Pancreas (tissue), 10 donors: ENCODE measurements at places on chromosomes 3 and 15. TPM values are rescaled to one million over a fixed set of nuclear protein-coding genes. Genes with fewer than 3 reads are reported as not detected.

TMEM39A gene
- 19.4 TPM for total RNA-seq

LRRIQ4 gene
- total RNA-seq = not detected

VPS13C gene
- 28.8 TPM for total RNA-seq

GASK1A gene
- 2.5 TPM for total RNA-seq

CLK3 gene
- 26.7 TPM for total RNA-seq

GOLGA8M gene
- total RNA-seq = 0.69 TPM

P3H2 gene
- total RNA-seq = 4.6 TPM

NMB gene
- total RNA-seq = 2.9 TPM

MYO1E gene
- total RNA-seq = 24.1 TPM

CADM2 gene
- total RNA-seq = 0.47 TPM

EIF4E3 gene
- total RNA-seq = 13.2 TPM

SAMMSON gene
- total RNA-seq = not detected

DNA sequence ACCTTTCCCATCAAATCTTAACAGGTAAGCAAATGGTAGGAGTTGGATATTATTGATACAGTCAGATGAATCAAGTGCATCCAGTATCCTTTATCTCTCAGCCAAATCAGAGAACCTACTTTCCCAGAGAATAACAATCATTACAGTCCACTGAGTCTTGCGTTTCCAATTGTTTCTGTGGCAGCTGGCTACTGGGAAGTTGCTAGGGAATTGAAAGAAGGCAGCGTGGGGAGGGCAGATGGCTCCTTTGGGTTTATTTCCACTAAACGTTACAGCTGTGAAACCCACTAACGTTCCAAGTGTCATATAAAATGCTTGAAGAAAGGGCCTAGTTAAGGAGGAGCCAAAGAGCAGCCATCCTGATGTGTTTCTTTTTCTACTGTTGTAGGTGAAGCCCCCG lies 78.4 kb downstream of the WDR72 start:
- no peak for DNase-seq

DNA sequence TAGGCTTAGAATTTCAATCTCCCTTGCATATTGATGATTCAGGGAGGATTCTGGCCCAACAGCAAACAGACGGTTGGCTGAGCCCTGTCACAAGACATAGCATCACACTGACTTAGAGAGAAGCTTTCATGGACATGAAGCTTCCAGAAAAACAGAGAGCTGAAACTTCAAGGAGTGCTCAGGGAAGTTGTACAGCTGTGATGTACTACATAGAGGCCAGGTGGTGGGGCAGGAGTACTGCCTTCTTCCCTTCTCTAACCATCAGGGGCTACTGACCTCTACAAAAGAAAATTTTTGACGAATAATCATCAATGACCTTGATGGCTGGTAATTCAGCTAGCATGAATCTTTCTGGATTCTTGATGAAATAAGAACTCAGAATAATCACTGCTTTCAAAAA lies 378.5 kb downstream of the ERC2 start:
- no peak for DNase-seq

- no peak for DNase-seq
These were observed 397.8 kb downstream of the IGSF11 start for GRCh38 chr3:118636841-118637240.

DNA sequence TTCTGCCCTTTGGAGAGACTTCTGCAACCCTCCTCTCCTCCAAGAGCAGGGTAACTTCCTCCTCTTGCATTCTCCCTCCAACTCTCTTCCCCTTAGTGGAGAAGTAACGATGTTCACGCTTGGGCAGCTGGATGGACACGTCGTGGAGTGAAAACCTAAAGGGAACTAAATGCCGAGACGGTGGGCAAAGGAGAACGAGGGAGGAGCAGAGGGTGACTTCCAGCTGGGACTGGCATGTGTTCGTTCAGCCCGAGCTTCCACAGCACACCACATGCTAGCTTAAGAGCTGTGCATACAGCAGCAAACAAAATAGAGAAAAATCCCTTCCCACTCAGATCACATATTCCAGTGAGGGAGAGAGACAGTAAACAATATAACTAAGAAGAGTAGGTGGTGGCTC lies 179.8 kb downstream of the SLCO3A1 start:
- no peak for DNase-seq

DNA sequence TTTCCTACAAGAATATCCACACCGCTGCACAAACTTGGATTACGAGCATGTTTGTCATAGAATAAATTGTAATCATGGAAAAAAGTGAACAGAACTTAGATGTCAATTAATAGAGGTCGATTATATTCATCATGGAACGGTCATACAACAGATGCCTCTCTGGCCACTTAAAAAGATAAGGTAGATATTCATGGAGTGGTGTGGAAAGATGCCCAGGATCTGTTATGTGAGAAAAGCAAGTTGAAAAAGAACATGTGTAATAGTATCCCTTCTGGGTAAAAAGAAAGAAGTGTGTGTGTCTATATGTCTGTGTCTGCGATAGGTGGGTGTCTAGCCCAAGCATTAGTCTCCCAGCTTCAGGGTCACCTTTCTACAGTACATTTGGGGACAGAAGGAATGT lies 113.3 kb downstream of the ANP32A start:
- no peak for DNase-seq

- peak; percentile 67 for DNase-seq
These were observed at the start of gene CSPG4 for GRCh38 chr15:75712668-75713337. CSPG4 (minus strand) TSS chr15:75712848; CDS start chr15:75712755, 93 bp downstream.

- no peak for DNase-seq
These were observed 12.0 kb downstream of the NFKBIZ start for GRCh38 chr3:101861212-101861788.

DNA sequence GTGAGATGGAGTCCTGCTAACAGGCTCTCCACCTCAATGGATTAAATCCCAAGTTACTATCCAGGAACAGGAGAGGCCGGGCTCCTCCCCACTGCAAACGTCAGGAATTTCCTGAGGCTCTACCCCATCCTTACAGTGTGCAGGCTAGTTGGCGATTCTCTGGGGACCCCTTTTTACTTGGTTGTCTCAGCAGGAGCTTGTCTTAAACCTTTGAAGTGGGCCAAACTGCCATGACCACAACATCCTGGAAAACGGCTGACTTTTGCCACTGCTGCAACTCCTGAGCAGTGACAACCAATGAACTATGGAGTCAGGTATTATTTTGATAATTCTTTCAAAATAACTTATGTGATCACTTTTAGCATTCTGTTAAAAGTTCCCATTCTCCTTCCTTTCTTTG lies 440.9 kb upstream of the CCDC54 start:
- DNase-seq = no peak

DNA sequence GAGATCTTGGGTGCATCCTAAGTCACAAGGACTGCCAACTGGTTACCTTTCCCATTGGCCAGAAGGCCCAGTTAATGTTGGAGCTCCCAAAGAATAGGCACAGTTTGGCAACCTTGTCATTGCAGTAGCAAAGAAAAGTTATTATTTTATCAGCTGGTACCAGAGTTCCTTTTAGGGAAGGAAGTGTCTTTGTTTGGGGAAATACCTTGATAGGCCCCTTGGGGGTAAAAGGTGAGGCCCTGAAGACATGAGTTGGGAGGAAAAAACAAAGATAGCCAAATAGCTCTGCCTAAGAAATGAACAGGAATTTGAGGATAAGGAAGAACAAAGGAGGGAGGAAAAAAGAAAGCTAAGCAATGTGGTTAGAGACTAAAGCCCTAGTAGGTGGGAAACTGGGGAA lies 85.8 kb downstream of the ANP32A start:
- no peak for DNase-seq

GRCh38 chr3:155262295-155262694 lies 31.2 kb downstream of the STRIT1 start:
- DNase-seq = no peak

- DNase-seq = no peak
These were observed 307.9 kb upstream of the RBMS3 start for GRCh38 chr3:28972921-28973320.

- peak; percentile 75 for DNase-seq
These were observed 23.0 kb upstream of the ANP32A start for GRCh38 chr15:68843425-68844311.

DNA sequence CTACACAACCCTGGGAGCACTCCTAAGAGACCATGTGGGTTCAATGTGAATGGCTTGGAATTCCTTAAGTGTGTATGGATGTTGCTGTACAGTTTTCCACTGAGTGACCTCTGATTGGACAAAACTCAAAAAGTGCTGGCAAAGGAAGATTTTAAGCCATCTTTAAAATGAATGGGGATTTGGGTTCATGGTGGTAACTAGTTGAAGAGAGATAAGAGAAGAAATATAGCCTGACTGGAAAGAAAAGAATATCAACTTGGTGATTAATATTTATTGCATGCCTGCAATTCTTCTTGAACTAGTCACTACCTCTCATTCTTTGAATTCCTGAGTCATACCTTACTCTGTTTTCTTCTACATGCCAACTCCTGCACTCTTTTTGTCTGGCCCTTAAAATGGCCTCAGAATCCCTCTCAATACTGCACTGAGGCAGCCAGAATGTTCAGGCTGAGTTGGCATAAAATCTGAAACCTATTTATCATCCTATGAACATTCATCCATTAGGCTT lies 124.7 kb downstream of the RPL22L1 start:
- DNase-seq = no peak

- DNase-seq = no peak
These were observed 230.2 kb upstream of the HES1 start for GRCh38 chr3:193905541-193906396.

- no peak for DNase-seq
These were observed 8.2 kb downstream of the NPAP1 start for GRCh38 chr15:24683736-24684135.

- DNase-seq = no peak
These were observed 166.6 kb downstream of the BBX start for GRCh38 chr3:107689355-107689754.

DNA sequence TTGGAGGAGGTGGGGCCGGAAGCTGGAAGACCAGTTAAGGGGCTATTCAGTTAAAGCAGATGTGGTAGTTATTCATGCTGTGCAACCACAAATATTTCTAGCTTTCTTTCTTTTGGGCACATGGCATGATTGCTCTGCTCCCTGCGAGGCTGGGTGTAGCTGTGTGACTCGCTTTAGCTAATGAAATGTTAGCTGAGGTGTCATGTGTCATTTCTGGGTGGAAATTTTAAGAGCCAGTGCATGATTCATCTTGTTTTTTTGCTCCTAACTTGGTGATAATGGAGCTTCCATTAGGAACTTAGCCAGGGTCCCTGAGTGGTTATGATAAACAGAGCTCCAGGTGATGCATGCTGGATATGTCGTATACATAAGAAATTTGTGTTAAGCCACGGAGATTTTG lies 300.6 kb downstream of the SATB1 start:
- DNase-seq = no peak

DNA sequence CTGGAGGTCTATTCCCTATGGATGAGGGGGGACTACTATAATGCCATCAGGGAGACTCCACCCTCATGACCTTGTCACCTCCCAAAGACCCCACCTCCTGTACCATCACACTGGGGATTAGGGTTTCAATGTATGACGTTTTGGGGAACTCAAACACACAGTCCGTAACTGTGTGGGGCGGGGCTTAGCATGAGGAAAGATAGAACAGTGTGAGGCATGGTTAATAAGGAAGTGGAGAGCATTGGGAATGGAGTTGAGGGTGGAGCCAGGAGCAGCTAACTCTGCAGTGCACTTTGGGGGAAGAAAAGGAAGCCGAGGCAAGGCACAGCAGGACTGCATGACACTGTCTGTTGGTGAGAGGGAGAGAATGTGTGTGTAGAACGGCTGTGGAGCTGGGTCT lies 90.9 kb upstream of the AGBL1 start:
- no peak for DNase-seq

GRCh38 chr3:72657666-72658065 lies 190.6 kb downstream of the SHQ1 start:
- no peak for DNase-seq

- DNase-seq = peak; percentile 91
These were observed at the start of gene DLG1 for GRCh38 chr3:197298341-197298944. DLG1 (minus strand) TSS chr3:197298612; CDS start chr3:197297204, 1,408 bp downstream.

DNA sequence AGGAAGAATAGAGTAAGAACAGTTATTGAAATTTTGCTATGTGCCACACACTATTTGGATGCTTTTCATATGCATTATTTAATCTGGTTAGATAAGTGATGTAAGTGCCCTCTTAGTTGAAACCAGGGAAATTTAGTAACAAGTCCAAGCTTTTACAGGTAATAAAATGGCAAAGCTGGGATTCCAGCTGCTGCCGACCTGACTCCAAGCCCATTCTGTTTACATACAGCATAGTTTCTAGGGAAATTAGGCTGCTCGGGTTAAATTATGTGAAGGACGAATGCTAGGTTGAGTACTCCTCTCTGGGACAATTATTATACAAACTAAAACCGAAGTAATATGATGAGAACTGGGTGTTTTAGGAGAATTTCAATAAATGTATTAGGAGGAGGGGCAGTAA lies 38.7 kb upstream of the FAH start:
- DNase-seq = no peak
